ENCODE measurements at places on chromosomes 16 and 17. TPM values are rescaled to one million over a fixed set of nuclear protein-coding genes. Genes with fewer than 3 reads are reported as not detected.

DNA sequence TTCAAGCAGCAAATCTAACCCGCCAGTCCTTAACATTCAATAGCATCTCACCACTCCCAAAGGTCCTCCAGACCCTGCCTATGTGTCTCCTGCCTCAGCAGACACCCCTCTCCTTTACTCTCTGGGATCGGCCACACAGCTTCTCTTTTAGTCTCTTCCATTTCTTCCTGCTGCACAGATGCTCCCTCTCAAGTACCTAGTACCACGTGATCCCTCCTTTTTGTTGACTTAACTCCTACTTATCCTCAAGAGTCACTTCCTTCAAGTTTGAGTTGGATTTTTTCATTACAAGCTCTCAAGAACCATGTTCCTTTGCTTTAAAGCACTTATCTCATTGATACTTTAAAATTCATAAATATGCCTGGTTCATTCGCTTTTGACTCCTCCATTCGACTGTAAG is 24.9 kb downstream of the AMFR start:
- DNase-seq = no peak

GRCh38 chr16:81696961-81697615 is 82.0 kb upstream of the PLCG2 start:
- DNase-seq = peak; percentile 53

GRCh38 chr17:9928601-9929333 is 23.7 kb upstream of the RCVRN start:
- peak; percentile 25 for DNase-seq

GRCh38 chr17:63277629-63278028 is 168.5 kb downstream of the CYB561 start:
- DNase-seq = no peak

DNA sequence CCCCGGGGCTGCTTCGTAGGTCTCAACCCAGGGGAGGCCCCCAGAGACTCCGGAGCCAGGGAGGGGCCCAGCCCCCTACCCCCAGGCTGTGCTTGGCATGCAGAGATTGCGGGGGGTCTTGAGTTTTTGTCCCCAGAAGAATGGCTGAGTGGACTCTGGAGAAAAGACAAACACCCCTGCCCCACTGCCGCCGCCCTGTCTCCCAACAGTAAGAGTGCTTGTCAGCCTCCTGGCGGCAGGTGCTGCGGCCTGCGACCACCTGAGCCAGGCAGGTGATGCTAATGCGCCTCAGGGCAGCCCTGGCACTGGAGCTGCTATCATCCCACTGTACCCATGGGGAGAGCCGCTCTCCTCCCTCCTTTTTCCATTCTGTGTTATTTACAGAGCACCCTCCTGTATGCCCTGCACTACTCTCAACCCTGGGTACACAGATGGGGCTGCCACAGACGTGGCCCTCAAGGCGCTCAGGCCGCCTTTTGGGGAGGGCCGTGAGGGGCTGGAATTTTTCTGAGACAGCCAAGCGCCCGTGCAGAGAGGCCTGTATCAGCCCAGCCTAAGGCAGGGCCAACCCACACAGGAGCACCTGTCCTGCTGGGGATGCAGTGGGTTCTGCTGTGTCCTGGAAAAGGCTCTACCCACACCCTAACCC is 2.6 kb upstream of the IL17C start:
- DNase-seq = no peak

DNA sequence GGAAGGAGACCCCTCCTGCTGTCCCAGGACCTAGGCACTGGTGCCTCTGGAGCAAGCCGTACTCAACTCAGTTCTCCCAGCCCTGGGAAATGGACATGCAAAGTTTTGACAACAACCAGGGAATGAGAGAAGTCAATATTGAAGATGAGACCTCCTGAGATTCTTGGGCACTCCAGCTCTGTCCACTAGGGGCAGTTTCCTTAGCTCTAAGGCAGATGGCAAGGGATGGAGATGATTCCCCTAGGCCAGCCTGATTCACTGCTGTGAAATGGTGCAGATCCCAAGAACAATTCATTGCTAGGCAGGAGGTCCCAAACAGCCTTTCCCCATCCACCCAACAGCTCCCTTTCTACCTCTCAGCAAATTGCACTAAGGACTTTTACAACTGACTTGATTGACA is 20.5 kb upstream of the SDR42E2 start:
- DNase-seq = no peak

GLIS2 gene
- total RNA-seq = 6.3 TPM

DNAAF8 gene
- 0.26 TPM for total RNA-seq

CCL5 gene
- 0.66 TPM for total RNA-seq

PDILT gene
- total RNA-seq = not detected

All from body of pancreas (tissue), 4 donors.